Cardiac septum (tissue), 1 donor: ENCODE measurements at places on chromosomes 12 and 14. TPM values are rescaled to one million over a fixed set of nuclear protein-coding genes. Genes with fewer than 3 reads are reported as not detected.
A peak's percentile ranks its signal among the peaks of the same experiment; 100 is the strongest.

AQP6 gene
- total RNA-seq: not detected

TNFAIP2 gene
- 31.3 TPM for total RNA-seq

LIN7A gene
- total RNA-seq: 17.3 TPM

KRT83 gene
- total RNA-seq: not detected

SYT10 gene
- not detected for total RNA-seq

PLEKHD1 gene
- total RNA-seq: 0.13 TPM

POLR3B gene
- total RNA-seq: 9.4 TPM

HPD gene
- 1.3 TPM for total RNA-seq

DNA sequence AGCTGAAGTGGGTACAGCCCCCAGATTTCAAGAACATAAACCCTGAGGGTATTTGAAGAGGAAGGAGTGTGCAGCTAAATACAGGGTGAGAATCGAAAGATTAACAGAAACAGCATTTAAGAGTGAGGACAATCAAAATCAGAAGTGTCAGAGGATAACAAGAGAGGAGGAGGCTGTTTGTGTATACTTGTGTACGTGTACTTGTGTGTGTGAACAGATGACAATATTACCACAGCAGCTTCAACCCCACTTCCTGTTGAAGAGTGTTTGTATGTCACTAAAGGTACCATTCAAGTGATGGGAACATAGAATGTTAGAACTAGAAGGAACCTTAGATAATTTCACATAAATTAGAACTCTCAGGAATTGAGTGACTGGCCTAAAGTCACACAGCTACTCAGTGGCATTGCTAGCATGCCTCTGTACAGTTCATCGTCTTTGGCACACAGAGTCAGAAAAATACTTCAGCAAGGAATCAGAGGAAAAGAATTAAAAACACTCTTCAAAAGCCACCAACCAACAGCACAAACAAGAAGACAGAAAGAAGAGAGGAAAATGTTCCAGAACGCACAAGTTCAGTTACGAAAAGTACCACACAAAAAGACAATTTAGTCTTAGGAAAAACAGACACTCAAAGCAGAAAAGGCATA is 164.3 kb upstream of the BCL2L14 start:
- no peak for DNase-seq

- no peak for DNase-seq
Observed at GRCh38 chr14:77880056-77880455, 80.1 kb downstream of the ADCK1 start.

DNA sequence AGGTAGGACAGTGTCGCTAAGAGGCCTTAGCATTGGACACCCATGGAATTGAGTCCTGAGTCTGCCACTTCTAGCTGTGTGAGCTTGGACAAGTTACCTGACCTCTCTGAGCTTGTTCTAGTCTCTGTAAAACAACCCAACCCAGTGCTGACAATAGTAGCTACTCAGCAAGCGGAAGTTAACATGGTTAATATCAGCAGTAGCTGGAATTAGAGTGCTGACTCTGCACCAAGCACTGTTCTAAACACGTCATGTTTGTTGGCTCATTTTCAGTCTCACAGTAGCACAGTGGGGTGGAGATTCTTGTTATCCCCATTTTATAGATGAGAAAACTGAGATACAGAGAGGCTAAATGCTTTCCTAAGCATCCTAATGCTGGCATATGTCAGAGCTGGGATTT is 47.5 kb upstream of the RIN3 start:
- no peak for DNase-seq

DNA sequence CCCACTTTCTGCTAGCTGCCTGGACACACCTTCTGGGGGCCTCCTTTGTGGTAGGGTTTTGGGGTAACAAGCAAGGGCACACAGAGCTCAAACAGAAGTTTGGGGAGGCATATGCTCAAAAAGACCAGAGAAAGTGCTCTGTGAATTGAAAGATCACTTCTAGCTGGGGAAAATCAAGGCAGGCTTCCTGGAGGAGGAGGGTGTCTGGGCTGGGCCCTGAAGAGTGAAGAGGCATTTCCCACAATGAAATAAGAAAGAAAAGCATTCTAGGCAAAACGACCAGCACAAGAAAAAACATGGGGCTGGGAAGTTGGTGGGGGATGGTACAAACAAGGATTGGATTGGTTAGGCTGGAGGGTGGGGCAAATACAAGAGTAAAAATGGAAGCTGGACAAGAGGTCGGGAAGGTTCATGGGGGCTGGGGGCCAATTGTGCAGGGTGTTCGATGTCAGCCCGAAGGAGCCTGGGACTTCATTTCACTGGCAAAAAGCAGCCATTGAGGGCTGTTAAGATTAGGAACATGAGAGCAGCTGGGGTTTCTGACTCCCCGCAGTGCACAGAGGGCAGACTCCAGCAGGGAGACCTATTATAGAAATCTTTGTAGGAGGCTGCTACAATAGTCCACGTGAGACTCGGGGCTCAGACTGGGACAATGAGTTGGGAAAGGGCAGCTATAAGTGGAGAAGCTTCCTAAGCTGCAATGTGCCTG is 51.5 kb upstream of the CMKLR1 start:
- DNase-seq: no peak

DNA sequence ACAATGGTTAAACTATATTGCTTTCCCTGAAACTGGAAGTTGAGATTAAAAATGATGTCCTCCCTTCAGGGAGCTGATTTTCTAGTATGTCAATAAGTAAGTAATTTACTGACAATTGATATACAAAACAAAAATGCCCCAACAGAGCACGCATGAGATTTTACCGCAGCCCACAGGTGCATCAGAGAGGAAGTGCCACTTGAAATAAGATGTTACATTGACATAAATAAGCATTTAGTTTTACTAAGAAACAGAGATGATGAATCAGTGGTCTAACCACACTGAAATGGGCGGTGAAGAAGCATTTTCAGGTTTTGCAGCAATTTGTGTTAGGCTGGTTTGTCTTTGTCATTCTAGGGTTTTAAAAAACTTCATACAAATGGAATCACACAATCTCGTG is 8.8 kb upstream of the CLECL1 start:
- DNase-seq: no peak

- DNase-seq: no peak
Observed at GRCh38 chr14:61298824-61299223, 17.7 kb upstream of the TMEM30B start.

- no peak for DNase-seq
Observed at GRCh38 chr14:45135156-45135555, 574 bp upstream of the FANCM start.

DNA sequence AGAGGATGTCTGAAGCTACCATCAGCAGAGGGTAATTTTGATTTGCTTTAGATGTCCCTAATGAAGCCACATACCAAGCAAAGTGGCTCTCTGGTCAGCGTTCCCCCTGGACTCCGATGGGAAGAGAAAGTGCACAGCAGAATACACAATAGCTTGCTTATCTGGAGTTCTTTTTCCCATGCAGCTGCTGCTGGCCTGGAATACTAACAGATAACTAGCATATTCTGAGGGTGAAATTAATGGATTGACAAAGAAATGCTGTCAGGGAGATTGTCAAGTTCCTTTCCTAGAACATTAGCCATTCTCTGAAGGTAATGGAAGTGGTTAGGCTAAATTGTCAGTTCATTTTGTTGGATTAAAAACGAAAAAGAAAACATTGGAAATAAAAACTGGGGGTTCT is 391.3 kb downstream of the FLRT2 start:
- no peak for DNase-seq

DNA sequence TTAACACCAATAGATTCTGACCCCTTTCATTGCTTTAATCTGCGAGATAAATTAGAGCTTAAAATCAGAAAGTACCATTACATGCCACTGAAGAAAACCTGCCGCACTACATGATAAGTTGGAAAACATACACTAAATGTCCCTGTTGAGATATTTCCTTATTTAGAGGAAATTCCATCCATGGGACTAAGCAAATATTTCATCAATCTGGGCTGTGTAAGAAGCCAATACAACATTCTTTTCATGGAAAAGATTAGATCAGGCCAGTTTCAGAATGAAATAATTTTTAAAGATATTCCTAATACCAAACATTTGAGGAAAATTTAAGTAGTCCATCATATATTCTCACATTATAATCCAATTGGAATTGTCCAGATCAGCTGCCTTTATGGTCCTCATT is 112.8 kb downstream of the LLPH start:
- DNase-seq: no peak

- DNase-seq: no peak
Observed at GRCh38 chr12:78396538-78396937, 468.0 kb upstream of the SYT1 start.

DNA sequence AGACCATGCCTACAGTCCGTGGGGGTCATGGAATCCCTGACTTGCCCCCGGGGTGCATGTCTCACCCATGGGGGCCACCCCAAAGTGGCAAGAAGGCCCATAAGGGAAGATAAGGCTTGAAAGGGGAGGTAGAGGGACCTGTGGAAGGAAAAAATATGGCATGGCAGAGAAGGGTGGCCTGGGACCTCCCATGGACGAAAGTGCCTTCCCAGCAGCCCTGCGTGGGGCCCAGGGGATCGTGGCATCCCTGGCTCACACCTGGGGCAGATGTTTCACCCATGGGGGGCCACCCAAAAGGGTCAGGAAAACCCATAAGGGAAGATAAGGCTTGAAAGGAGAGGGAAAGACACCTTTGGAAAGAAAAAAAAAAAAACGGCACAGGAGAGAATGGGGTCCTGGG is 264.6 kb downstream of the ALG10 start:
- DNase-seq: peak; percentile 41
